ENCODE measurements at places on chromosomes 6 and 20.

DNA sequence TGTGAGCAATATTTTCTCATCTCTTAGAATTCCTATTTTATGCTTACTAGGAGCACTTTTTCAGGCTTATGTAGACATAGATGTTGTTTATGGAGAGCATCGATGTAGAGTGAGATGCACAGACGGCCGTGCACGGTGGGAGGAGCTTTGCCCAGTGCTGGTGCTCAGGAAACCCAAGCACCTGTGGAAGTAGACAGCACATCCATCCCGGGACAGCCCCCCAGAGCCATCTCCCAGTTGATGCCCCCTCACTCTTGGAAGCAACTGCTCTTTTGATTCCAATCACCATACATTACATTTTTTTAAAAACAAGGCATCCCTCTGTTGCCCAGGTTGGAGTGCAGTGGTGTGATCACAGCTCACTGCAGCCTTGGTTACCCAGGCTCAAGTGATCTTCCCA is 143.7 kb downstream of the SMOC2 start:
- no peak for DNase-seq

DNA sequence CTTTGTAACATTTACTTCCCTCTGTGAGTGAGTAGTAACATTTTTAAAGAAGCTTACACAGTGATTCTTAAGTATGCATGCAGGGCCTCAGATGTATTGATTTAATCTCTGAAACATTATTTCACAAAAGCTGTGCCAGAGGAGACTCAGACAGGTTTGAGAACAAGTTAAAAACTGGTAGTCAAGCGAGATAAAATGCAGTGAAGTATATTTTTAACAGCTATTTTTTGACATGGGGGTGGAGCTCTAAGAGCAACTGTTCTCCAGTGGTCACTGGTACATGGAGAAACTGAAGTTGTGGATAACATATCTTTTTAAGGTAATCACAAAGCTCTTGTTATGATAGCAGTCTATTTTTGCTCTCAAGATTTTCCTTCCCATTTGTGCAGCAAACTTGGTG is 20.4 kb downstream of the DSTN start:
- no peak for DNase-seq

DNA sequence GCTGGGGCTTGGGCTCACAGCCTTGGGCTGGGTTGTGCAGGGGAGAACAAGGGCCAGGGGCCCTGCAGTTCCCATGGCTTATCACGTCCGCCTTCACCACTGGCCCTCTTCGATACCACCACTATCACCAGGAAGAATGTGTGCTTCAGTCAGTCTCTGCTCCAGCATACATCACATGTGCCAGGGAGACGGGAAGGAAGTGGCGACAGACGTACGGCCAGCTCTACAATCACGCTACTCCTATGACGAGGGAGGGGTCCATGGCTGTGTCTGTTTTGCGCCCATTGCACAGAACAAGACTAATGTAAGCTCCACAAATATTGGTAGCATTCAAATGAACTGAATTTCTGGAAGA is 72.1 kb downstream of the TRAM2 start:
- no peak for DNase-seq

GRCh38 chr6:13261464-13261994 is 66.8 kb downstream of the TBC1D7 start:
- DNase-seq: no peak

- DNase-seq: no peak
Observed at GRCh38 chr20:44526129-44526528, 4.3 kb upstream of the SERINC3 start.

- no peak for DNase-seq
Observed at GRCh38 chr6:13589801-13590200, 15.4 kb downstream of the SIRT5 start.

GRCh38 chr6:12582421-12583110 is 134.0 kb upstream of the PHACTR1 start:
- no peak for DNase-seq

DNA sequence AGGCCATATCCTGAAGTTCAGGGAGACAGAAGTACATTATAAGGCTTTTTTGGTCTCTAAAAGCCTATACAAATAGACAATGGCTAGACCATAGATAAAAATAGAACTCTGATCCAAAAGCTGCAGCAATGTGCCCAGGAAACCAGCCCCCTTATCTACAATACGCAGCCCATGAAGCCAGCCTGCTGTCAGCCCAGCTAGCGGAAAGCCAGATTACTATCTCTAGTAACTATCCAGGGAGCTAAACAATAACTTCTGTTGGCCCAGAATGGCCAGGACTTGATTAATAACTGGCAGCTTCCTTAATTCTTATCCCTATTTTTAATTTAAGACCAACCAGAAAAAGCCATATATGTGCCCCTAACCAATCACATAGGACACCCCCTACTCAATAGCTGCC is 160.4 kb upstream of the SMLR1 start:
- DNase-seq: no peak

- DNase-seq: no peak
Observed at GRCh38 chr6:140538926-140539325, 1164.5 kb upstream of the CITED2 start.

DNA sequence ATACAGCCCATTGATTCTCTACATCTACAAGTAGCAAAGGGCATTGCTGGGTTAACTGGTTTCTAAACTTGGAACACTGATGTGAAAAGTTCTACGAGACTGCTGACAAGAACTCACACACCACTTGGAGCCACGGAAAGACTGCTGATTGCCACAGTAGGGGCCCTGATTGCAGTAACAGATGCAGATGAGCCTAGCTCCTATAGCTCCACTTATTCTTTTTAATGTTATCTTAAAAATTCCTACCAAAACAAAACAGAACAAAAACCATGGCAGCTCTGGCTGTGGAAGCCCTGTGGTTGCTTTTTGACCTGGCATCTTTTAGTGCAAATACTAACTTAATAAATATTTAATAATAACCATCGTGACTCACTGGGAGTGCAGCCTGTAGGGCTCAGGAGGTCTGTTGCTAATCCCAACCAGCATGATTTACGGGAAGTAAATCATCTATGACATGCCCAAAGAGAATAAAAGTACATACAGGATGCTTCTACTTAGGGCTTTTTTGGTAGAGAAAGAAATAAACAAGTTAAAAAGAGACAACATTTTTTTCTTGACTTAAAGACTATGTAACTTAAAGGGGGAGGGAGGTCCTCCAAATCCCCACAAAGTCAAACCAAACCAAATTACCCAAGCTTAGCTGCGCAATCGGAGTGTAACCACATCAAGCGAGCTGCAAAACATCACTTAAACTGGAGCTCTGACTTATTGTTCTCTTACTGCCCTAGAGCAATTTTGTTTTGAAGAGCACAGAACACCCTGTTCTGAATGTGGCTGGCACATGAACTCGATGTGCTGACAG is 87.2 kb downstream of the FKBP5 start:
- DNase-seq: peak; percentile 83

GRCh38 chr6:96227135-96227534 is 211.4 kb downstream of the FUT9 start:
- no peak for DNase-seq

GRCh38 chr20:36400909-36401735 is 95.0 kb downstream of the DLGAP4 start:
- no peak for DNase-seq

DNA sequence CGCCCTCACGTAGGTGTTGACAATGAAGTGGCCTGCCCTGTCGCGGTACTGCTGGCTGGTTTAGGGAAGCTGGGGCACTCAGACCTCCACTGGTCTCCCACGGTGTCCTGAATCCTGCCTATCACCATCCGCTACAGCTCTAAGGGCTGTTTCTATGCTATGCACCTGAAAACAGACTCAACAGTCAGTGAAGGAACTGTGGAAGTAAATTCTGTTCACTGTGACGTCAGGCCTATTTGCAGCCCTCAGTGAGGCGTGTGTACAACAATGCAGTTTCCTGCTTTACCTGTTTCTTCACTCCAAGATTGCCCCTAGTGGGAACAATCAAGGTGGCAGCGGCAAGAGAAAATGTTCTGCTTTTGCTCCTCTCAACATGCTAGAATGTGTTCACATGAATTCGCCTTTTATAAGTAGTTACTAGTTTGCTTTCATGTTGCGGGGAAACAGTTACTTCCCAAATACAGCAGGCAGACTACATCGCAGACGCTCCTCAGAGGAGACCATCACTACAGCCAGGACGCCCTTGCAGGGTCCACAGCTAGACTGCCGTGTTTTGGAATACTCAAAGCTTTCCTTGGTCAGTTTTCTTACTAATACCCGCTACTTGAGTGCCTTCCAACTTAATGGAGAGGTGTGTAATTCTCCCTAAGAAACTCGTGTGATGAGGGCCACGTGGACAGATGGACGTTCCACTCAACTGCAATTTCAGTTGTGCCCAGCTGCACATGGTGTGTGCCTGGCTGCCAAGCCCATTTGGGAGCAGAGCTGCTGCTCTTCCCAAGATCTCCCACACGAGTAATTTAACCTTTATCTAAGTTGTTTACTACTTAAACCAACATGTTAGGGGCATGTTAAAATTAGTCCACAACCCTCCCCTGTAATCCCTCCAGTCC is 25.4 kb downstream of the DIDO1 start:
- DNase-seq: no peak

- DNase-seq: no peak
Observed at GRCh38 chr20:49660912-49661311, 52.8 kb downstream of the B4GALT5 start.

- DNase-seq: peak; percentile 62
Observed at GRCh38 chr6:28606424-28607391, 81.0 kb downstream of the GPX5 start.

DNA sequence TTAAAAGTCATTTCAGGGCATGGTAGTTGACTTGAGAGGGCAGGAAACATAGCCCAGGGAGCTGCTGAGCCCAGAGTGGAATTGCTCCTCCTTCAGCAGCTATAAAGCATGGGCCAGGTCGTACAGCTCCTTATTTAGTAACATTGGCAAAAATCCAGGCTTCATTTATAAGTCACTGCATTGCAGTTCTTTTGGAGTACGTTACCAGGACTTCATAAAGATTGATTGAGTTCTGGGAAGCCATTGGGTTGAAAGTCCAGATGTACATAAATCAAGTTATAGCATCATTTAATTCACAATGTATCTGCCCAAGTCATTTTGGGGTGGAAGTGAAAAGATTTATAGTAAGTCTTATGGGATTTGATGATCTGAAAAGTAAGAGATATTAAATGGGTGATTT is 53.0 kb upstream of the ANKEF1 start:
- DNase-seq: no peak

GRCh38 chr6:45521226-45521625 is 143.5 kb upstream of the SUPT3H start:
- no peak for DNase-seq

GRCh38 chr6:166958926-166959861 is 2.8 kb upstream of the RNASET2 start:
- no peak for DNase-seq

GRCh38 chr6:15483060-15483459 is 179.8 kb downstream of the DTNBP1 start:
- DNase-seq: no peak

DNA sequence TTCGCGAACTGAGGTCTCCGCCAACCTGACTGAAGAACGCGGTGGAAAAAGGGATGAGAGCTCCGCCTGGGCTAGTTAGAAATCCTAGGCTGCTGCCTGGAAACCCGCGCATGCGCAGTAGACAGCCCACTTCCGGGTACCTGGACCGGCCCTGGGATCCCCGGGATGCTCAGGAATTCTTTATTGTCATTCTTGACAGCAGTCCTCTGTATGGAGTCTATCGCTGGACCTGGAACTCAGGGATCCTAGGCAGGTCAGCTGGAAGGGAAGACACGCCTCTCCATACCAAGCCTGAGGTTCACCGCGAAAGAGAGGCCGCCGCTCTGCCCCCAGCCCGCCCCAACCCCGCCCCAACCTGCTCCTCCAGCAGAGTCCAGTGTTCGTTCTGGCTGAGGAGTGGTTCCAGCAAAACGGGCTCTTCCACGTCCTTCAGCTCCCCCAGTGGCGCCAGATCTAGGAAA is 1379.2 kb upstream of the DEFB115 start:
- no peak for DNase-seq

GRCh38 chr6:132763269-132763668 is 5.6 kb upstream of the VNN2 start:
- DNase-seq: peak; percentile 9

DNA sequence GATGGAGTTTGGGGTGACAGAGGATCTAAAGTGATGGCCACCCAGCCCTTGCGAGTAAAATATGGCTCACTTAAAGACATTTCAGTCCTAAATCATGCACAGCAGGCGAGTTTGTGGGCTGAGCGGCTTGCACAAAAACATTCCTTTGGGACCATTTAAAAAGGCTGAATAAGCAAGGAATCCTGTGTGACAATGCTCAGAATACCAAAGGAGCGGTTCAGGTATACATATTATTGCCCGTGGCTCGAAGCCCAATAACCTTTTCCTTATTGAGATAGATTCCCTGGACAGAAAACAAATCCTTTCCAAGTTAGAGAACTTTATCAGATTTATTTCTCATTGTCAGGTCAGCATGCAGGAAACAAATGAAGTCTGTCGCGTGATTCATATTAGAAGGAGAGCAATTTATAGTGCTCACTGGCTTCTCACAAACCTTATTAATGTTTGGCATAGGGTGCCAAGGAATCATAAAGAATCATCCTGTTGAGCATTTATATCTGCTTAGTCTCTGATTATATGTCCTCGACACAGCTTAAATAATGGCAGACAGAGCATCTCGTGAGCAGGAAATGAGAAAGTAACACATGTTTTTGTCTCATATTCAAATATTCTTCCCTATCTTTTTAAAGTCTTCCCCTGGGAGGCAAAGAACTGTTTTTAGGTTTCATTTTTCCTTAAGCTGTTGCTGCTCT is 121.3 kb downstream of the TRMT11 start:
- no peak for DNase-seq

All from hepatic stellate cell (primary cell).